ENCODE measurements at places on chromosomes 2 and 18.

GRCh38 chr2:24809316-24810007 lies 16.2 kb downstream of the CENPO start:
- DNase-seq, result no peak

DNA sequence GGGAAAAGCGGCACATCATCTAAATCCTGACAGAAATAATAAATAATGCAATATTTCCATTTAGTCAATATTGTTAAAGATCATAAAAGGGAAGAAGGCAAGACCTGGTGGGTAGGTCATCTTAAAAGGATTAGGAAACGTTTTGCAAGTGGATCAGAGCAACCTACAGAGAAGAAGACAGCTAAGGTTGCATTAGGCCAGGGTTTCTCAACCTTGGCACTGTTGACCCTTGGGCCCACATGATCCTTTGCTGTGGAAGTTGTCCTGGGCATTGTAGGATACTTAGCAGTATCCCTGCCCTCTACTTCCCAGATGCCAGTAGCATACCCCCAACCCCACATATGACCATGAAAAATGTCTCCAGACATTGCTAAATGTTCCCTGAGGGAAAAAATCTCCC lies 55.0 kb downstream of the KLF7 start:
- DNase-seq, result no peak

- DNase-seq, result no peak
Measured at GRCh38 chr2:236744716-236745115, 175.1 kb downstream of the ACKR3 start.

GRCh38 chr2:134031539-134031938 lies 222.3 kb upstream of the MGAT5 start:
- DNase-seq, result no peak

GRCh38 chr2:156663757-156664409 lies 227.7 kb downstream of the GPD2 start:
- no peak for DNase-seq

DNA sequence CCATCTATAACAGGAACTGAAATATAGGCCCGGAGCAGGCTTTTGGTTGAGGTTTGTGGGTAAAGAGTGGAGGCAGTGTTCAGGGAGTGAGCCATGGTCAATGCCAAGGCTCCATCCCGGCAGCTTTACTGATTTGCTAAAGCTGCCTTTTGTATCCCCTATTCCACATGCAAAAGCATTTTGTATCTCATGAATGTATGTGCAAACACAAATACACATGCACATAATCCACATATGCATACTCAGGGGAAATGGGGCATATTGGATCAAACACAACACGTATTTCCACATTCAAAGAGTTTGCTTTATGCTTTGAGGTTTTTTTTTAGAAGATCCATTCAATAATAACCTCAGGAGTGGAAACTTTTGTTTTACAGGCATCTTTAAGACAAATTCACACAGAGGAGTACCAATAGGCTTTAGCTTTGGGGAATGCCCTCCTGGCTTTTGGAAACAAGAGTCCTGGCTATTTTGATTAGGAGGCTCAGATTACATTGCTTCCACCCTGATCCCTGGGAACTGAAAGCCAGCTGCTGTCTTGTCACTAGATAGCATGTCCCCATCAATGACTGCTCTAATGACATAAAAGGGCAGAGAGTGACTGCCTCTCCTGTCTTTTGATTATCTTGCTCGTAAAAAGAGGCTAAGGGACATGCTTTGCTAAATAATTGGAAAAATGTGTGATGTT lies 263.2 kb downstream of the EN1 start:
- DNase-seq, result no peak

DNA sequence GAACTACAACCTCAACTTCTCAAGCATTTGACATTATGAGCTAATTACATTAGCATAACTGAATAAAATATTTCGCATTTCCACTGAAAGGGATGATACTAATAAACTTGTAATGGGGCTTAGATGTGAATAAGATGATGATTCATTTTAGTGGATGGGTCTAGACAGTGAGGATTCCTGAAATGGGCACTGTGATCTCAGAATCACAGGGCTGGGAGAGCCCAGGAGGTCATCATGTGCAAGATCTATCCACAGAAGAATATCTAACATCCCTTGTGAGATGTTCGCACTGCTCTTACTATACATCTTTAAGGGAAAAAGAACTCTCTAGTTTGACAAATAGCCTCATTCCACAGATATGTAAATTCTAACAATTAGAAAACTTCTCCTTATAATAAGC lies 245.7 kb downstream of the DYM start:
- no peak for DNase-seq

- DNase-seq, result no peak
Measured at GRCh38 chr2:106111882-106112571, 82.1 kb downstream of the UXS1 start.

- no peak for DNase-seq
Measured at GRCh38 chr2:157501026-157501425, 57.1 kb upstream of the CYTIP start.

DNA sequence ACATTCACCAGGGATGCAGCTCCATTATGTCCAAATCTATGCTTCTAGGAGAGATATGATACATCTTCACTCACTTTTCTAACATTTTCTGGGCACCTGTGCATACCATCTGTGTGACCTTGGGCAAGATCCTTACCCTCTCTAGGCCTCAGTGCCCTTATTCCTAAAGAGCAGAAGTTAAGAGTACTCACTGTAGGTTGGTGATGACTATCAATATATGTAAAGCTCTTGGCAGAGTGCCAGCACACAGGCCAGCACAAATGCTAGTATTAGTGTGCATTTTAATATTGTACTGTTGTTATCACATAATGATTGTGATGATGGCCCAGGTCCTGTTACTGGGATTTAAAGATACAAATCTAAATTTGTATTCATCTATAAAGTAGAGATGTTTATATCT lies 199.2 kb downstream of the RAD51AP2 start:
- DNase-seq, result no peak

DNA sequence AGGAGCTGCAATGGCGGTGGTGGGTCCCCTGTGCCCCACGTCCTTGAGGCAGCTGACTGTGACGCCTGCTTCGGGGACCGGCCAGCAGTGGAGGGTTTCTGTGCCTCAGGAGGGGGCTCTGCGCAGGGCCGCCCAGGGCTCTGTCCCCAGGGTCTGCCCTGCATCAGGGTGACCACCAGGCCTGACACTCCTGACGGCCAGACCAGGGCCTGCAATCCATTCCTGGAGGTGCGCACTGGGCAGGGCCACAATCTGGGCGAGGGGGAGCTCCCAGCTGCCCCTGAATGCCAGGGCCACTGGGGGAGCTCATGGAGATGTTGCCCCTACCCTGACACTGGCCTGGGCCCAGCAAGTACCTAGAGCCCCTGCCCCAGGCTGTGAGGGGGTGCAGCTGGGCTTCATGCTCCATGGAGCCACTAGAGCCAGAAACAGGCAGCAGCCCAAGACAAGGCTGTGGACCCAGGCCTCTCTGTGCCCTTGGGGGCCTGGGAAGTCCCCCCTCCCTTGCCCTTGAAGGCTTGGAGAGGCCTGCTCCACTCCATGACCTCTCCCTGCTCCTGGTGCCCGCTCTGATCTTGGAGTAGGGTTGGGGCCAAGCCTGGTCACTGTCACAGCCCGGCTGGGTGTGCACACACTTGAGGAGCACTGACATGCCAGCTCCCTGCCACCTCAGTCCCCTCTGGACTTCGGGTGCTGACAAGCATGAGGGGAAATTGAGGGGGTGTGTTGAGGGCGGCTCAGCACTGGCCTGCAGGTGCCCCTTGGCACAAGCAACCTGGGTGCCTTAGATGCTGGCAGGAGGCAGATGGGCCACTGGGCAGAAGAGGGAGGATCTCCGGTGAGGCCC lies 55.9 kb downstream of the LDAH start:
- DNase-seq, result no peak

DNA sequence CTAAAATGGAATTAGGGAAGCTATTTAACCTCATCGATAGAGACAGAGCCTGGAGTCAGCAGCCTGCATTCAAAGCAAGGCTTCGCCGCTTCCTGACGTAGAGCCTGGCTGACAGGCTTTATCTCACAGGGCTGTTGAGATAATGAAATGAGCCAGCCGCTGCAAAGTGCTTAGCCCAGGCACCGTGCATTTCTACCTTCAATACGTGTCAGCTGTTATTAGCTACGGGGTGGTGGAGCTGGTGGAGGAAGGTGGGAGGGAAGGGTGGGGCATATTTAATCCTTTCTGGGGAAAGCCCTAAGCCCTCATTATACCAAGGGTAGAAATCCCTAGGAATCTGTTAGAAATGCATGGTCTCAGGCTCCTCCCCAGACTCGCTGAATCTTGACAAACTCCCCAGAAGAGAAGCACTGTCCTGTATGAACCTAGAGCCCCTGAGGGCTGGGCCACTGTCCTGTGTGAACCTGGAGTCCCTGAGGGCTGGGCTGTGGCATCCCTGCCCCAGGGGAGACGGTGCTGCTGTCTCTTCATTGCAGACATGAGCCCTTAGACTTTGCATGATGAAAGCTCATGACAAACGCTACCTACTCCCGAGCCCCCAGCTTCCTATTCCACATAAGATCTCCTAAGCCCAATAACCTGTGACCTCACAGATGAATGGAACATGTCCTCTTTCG lies 72.4 kb downstream of the ALPK2 start:
- DNase-seq, result no peak

GRCh38 chr2:17271416-17271815 lies 246.8 kb downstream of the RAD51AP2 start:
- no peak for DNase-seq

GRCh38 chr18:60389314-60389713 lies 16.7 kb upstream of the MC4R start:
- no peak for DNase-seq

DNA sequence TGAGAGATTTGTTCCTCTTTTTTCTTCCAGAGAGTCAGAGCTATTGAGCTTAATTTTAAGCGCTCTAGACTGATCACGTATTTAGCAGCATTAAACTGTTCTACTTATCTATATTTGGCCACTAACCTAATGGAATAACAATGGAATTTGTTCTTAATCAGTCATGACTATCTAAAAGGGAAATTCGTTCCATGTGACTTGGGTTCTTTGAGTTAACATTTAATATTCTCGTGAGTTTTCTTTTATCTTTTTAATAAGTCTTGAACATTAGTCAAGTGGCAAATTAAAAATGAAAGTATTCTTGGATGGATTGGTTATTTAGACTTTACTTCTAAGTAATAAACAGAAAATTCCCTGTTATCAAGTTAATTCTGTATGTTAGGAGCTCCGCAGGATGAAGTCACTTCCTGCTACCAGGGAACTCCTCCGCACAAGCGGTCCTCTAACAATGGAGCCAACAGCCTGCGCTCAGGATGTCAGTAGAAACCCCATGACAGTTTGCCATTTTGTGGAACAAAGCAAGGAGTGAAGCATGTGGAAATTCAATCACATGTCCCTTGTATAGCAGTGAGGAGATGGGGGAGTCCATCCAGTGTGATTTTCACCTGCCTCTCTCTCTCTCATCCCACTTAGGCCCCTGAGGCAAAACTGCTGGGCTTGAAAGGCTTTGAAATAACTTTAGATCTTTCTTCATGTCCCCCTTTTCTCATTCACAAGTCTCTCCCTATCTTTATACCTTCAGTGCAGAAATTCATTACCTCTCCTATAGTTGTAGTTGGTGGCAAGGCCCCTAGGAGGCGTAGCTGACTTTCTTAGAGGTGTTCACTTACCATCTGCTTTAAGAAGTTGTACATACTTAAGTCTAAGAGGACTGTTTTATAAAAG lies 138.1 kb downstream of the WDR7 start:
- DNase-seq, result no peak

DNA sequence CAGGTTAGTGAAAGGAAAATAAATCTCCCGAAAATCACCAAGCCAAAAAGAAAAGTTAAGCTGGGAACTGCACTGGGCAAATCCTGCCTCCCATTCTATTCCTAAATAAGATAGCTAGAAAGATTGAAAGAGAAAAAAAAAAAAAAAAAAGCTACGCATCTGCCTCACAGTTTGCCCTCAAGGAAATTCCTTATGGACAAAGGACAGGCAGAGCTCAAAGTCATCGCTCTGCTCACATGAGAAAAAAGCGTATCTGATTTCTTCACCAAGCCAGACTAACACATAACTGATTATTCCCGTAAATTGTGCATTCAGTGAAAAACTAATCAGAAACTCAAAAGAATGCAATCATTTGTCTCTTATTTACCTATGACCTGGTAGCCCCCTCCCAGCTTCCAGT lies 50.0 kb downstream of the PUM2 start:
- DNase-seq, result no peak
